Non-pigmented ciliary epithelial cell (primary cell): ENCODE measurements at places on chromosomes 3 and 15.
A peak's percentile ranks its signal among the peaks of the same experiment; 100 is the strongest.

GRCh38 chr15:42213511-42213910, 5.4 kb upstream of the VPS39 start:
- DNase-seq, result no peak

DNA sequence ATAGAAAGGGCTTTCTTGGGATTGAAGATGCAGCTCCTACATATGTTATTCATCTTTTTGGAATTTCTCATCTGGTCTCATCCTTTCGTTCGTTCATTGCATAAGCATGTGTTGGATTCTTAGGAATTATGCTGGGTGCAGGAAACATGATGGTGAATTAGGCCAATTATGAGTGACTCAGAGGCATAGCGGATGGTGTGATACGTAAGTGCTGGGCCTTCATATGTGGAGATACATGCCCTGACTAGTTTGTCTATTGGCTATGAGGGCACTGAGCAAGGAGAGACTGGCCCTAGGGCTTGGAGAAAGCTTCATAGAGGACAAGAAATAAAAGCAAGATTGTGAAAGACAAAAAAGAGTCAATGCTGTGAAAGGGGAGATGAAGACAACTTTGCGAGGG, 235.1 kb downstream of the MYRIP start:
- DNase-seq, result peak; percentile 79

- DNase-seq, result no peak
Measured at GRCh38 chr3:105770410-105770809, 98.4 kb downstream of the CBLB start.

GRCh38 chr15:25236861-25237155, 202.0 kb downstream of the UBE3A start:
- no peak for DNase-seq

DNA sequence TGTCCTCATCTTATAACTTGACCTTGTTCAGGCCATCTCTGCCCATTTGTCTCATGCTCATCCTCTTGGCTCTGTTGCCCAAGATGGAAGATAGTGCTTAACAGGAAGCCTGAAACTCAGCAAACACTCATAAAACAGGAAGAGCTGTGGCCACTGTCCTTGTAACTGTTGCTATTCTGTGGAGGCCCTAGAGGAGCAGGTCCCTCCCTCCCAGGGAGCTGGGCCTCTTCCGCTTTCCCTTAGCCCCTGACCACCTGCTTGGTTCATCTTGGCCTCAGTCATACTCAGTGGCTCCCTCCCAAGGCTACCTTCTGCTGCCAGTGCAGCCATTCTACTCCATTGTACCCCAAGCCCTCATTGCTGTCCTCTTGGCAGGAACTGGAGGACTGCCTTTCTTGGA, 3.5 kb downstream of the MAPKAPK3 start:
- DNase-seq, result no peak

- DNase-seq, result no peak
Measured at GRCh38 chr15:48955967-48956366, 7.8 kb downstream of the SHC4 start.

- no peak for DNase-seq
Measured at GRCh38 chr15:59688423-59688781, 718 bp downstream of the BNIP2 start.

- DNase-seq, result no peak
Measured at GRCh38 chr3:194488055-194488742, 1.4 kb upstream of the ATP13A3 start.

DNA sequence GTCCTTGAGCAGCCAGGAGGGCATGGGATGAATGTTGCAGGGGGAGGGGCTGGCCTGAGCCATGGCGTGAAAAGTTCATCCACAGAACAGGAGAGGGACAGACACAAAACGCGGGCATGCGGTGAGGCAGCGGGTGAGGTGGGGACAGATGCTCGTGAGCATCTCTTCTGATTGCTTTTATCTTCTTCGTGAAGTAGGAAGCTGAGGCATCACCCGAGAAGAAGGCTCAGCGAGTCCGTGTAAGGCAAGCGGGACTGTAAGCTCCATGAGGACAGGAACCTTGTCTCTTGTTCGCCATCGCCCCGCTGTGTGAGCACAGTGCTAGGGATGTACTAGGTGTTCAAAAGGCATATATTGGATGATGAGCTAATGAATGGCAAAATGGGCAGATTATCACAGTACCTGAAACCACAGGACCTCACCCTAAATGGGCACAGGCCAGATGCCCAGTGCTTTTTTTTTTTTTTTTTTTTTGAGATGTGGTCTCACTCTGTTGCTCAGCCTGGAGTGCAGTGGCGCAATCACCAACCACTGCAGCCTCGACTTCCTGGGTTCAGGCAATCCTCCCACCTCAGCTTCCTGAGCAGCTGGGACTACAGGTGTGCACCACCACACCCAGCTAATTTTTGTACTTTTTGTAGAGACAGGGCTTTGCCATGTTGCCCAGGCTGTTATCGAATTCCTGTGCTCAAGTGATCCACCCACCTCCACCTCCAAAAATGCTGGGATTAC, 46.8 kb downstream of the CPN2 start:
- no peak for DNase-seq

DNA sequence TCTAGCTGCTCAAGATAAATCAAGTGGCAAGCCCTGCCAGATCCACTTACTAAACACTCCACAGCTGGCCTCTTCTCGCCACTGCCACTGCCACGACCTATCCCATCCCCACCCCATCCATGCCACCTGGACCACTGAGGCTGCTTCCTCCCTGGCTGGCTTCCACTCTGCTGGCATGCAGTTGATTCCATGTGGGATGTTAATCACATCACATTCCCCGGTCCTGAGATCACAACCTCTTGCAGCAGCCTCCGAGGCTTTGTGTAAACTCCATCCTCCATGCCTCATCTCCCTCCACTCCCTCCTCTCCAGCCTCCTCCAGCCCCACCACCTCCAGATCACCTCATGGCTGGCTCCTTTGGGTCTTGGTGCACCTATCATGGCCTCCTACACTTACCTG, 7.7 kb downstream of the NCKIPSD start:
- DNase-seq, result no peak

DNA sequence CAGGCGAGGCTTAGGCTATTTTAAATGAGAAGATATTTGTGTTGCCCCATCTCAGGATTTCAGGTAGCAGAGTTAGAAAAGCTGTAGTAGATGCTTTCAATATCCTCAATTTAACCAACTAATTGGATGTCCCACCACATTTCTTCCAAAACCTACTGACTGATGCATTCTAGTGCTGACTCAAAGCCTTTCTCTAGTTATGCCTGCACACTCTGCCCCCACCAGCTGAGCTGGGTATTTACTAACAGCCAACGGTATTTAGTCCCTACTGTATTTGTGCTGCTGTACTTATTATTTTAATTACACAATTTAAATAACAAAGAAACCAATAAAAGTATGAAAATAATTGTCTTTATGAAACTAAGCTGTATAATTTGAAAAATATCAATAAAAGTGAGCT, 139.5 kb downstream of the OSBPL10 start:
- no peak for DNase-seq

DNA sequence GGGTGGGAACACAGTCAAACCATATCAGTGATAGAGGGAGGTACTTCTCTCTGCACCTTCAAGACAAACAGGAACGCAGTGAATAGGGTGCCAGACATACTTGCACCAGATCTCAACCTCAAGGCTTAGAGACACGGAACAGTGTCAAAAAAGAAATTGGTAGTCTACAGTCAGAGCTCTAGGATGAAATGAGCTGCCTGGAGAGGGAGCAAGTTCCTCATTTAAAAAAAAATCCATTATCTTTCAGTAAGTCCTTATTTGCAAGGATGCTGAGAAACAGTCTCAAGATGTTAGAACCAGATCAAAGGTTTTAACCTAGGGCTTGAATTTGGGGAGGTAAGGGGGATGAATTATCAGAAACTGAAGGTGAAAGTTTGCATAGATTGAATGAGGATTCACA, 20.2 kb upstream of the LMCD1 start:
- no peak for DNase-seq

DNA sequence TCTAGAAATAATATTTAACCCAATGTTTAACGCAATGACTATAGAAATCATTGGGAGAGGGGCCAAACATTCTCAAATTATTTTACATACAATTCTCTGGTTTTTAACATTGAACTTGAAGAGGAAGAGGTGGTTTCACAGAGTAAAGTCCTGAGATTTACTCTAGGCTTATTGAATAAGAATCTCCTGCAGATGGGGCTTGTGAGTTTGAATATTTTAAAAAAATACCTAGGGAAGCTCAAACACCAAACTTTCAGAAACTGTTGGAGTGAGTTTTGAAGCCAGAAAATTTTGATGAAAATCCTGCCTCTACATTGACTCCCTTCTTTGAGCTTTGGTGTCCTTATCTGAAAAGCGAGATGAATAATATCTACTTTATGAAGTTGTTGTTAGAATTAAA, 906.6 kb downstream of the TUSC7 start:
- DNase-seq, result no peak

DNA sequence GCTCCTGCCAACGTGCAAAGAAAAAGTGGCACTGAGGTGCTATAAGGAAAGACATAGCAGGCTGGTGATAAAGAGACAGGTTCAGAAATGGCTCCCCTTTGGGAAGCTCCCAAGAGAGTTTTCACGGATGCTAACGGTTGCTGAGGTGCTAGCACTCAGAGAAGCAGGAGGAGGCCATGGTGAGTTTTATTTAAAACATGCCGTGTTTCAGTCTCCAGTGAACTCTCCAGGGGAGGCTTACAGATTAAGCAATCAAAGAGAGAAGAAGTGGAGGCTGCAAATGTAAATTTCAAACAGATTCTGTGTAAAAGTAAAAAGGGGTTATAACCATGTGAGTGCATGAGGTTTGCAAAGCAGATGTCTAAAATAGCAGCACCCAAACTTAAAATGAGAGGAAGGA, 346.2 kb downstream of the NTRK3 start:
- no peak for DNase-seq

- peak; percentile 26 for DNase-seq
Measured at GRCh38 chr3:83523470-83524073, 1435.2 kb upstream of the CADM2 start.

GRCh38 chr3:70273492-70273891, 38.9 kb downstream of the MDFIC2 start:
- no peak for DNase-seq

DNA sequence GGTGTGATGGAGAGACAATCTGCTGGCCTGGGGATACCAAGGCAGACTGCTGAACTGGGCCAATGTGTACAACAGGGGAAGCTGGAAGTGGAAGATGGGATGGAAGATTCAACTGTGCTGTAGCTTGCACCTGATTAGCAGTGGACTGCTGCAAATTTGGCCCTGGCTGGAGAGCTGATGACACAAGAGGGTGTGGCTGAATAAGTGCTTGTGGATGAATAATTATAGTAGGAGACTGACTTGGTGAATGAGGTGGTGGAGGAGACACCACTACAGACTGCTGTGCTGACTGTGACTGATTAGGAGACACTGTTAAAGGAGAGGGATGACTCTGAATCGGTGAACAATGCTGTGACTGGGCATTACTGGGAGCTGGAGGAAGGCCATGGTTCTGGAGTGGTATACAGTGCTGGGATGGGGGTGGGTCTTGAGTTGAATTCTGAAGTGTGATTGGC, 52.5 kb downstream of the PHC3 start:
- no peak for DNase-seq

- no peak for DNase-seq
Measured at GRCh38 chr3:13002398-13003124, 70.7 kb downstream of the IQSEC1 start.

DNA sequence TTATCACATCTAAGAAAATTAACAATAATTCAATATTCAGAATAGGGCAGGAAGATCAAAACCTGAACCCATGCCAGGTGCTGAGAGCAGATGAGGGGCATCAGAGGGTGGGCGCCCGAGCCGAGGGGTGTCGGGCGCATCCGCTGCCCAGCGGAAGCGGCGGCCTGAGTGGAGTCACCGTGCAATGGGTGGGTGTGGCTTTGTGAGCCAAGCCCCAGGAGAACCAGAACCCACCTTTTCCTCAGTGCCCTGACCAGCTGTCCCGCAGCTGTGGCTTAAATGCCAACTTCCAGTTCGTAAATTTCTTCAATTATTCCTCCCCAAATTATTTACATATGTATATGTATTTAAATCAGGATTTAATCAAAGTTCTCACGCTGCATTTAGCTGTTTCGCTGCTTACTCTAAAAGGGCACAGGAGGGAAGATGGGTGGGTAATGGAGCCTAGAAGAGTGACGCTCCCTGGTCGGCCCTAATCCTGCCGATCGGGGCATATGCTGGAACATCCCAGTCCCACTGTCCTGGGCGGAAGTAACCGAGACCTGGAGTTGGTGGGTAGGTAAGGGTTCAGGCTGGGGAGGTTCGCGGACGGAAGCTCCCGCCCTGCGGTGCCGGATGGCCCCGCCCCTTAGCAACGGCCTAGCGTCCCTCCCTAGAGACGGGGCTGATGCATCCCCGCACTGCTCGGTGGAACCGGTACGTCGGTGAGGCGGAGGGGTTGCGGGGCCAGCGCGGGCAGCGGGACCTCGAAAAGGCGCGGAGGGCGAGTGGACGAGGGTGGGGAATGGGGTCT, 1.3 kb downstream of the DNAH1 start:
- DNase-seq, result no peak

- DNase-seq, result no peak
Measured at GRCh38 chr15:67777773-67778172, 47.5 kb upstream of the SKOR1 start.

DNA sequence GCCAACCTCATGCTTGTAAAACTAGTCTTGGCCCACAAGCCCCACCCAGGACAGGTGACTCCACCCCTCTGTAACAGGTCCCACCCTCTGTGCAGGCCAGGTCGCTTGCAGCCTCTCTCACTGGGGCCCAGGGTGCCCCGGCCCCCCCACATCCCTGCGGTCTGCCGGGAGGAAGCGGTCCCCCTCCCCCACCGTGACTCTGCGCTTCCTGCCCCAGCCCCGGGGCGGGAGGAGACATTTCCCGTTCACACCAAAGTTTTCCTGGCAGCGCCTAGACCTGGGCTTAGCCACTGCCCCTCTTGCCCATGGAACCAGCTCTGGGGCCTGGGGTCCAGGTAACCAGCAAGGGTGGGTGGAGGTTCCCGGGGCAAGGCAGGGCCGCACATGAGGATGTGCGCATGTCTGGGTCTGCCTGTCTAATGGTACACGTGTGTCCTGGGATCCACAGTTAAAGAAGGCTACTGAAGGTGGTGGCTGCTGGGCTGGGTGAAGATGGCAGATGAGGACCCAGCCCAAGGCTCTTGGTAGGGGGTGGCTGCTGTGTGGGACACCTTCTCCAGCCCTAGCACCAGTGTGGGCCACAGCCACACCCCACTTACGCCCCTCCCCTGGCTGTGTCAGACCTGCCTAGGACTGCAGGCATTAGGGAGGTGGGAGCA, 8.4 kb downstream of the NBEAL2 start:
- no peak for DNase-seq

DNA sequence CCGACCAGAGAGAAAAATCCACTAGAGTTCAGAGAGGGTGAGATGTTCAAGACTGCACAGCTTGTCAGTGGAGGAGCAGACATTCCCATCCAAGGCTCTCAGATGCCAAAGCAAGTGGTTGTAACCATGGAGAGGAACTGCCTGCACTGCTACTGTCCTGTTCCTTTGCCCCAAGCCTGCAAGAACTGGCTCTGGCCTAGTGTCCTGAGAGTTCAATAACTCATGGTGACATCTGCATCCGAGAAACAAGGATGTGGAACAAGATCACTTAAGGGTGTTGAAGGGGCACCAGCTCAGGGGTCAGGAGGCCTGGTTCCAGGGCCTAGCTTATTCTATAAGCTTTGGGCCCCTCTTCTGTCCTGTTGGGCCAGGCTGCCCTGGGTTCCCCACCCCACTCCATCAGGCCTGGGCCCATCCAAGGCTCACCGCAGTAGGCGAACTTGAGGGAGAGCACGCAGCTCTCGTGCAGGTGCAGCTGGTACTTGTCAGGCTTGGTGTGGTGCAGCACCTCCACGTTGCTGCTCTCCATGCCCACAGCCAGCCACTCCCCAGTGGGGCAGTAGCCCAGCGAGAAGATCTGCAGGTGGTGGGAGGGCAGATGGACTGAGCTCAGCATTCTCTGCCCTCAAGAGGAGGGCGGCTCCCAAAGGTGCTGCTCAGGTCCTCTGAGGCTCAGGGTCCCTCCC, 45.6 kb downstream of the TLE3 start:
- DNase-seq, result no peak

GRCh38 chr3:39067286-39067685, 15.5 kb downstream of the WDR48 start:
- DNase-seq, result no peak
